Activated T-helper 2 cell treated with anti-CD3 and anti-CD28 coated beads, Interferon-gamma antibody, Interleukin-2, Interleukin-4, amounts not matched to agents 10 μg/mL and 5 μg/mL and 100 μg/mL, durations not matched to agents 14 hours and 24 hours and 36 hours (primary cell): ENCODE measurements at places on chromosomes 2 and 18. TPM values are rescaled to one million over a fixed set of nuclear protein-coding genes. Genes with fewer than 3 reads are reported as not detected.

DNA sequence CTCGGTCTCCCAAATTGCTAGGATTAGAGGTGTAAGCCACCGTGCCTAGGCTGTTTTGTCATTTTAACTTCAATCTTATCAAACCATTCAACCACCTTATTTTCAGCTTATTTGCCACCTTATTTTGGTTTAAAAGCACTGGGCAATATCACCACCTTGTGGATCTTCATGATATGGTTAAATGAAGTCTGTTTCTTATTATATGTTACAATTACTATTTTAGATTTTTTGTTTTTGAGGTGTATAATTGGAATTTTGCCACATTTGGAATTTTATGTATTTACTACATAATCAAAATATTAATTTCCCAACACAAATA, 43.8 kb upstream of the SCN9A start:
- no peak overlapping the region for H3K4me3 ChIP-seq
- no peak for DNase-seq
- H3K36me3 ChIP-seq = no peaks in the 10 kb centered on the region
- no peaks in the 10 kb centered on the region for H3K4me1 ChIP-seq

GRCh38 chr18:9989481-9989880, 75.7 kb downstream of the VAPA start:
- no peaks in the 10 kb centered on the region for H3K36me3 ChIP-seq
- no peaks in the 10 kb centered on the region for H3K27me3 ChIP-seq
- DNase-seq = no peak
- no peak overlapping the region for H3K27ac ChIP-seq
- H3K4me1 ChIP-seq = no peaks in the 10 kb centered on the region

DNA sequence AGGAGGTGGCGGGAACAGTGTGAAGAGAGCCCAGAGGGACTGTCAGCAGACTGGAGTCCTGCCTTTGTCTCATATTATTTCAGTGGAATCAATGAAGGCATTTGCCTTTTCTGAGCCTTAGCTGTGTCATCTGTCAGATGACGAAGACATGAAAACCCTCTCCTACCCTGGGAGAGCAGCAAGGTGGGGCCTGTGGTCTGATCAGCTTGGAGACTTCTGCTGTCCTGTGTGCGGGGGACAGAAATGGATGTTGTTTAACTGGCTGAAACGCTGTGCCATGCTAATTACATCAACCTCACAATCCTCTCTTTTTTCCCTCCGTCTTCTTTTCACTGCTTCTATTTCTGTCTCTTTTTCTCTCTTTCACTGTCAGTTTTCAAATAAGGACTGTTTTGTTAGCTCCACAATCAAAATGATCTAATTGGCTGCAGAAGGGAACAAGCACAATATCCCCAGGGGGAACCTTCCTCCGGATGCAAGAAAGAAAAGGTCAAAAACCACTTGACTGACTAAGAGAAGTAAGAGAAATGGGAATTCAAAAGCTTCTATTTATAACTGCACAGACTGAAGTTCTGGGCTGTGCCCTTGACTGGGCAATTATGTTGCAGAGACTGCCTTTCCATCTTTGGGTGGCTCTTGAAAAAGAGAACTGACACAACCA, 340.1 kb downstream of the CLIP4 start:
- H3K4me3 ChIP-seq = no peak overlapping the region
- H3K36me3 ChIP-seq = no peaks in the 10 kb centered on the region
- no peak overlapping the region for H3K27ac ChIP-seq
- peaks cover 3% of the 10 kb centered on the region for H3K27me3 ChIP-seq
- DNase-seq = no peak

DNA sequence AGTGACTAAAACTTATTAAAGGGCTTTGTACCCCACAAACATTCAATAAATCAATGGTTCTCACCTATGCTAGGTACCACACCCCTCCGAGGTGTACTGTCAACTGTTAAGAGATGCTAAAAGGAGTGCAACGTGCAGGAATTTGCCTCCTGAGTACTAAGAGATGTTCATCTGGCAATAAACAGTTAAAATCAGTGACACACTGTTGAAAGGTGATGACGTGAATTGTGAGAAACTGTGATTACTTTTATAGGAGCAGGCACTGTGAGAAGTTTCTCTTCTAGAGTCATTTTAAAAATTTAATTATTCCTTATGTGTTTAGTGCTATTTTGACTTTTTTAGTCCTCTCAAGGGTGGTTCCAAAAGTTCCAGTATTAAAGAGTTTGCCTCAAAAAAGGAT, 61.0 kb downstream of the PDE1A start:
- no peak overlapping the region for H3K27ac ChIP-seq
- no peak overlapping the region for H3K4me3 ChIP-seq
- no peaks in the 10 kb centered on the region for H3K36me3 ChIP-seq

GRCh38 chr2:98050070-98050469, 36.9 kb upstream of the VWA3B start:
- peaks cover 3% of the 10 kb centered on the region for H3K27me3 ChIP-seq
- H3K4me3 ChIP-seq = no peak overlapping the region
- no peaks in the 10 kb centered on the region for H3K36me3 ChIP-seq
- no peak for DNase-seq
- peaks cover under 1% of the 10 kb centered on the region for H3K4me1 ChIP-seq

DNA sequence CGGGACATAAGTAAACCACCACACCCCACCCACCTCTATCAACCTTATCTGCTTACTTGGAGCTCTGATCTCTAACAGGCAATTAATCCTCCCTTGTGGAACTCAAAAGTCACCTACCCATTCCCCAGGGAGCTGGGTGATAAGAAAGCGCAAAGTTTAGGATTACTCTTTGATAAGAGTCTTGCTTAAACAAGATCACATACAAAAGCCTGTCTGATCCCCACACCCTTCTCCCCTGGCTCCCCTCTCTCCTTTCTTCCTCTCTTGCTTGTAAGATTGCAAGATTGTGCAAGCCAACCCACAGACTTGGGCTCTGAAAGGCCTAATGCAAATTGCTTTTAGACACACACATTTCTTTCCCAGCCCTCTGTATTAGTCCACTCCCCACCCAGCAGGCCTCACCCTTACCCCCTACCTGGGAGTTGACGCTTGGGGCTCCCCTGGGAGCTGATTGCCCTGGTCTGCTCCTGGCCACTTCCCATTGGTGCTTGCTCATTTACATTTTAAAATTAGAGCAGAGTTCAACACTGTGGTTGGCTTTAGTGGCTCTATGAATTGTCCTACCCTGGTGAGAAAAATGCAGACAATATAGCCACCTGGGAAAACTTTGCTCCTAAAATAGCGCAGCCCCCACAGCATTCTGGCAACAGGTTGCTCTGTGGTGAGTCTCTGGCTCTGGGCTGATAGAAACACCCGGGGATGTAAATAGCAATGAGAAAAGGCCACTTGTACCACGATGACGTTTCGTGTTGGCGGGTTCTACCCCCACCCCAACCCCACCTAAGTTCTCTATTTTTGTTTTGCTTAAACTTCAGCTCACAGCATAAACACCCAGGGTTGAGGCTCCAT, 92.8 kb upstream of the MSH2 start:
- no peak overlapping the region for H3K4me3 ChIP-seq
- DNase-seq = no peak
- peaks cover 11% of the 10 kb centered on the region for H3K27me3 ChIP-seq
- H3K27ac ChIP-seq = no peak overlapping the region
- no peaks in the 10 kb centered on the region for H3K36me3 ChIP-seq

DNA sequence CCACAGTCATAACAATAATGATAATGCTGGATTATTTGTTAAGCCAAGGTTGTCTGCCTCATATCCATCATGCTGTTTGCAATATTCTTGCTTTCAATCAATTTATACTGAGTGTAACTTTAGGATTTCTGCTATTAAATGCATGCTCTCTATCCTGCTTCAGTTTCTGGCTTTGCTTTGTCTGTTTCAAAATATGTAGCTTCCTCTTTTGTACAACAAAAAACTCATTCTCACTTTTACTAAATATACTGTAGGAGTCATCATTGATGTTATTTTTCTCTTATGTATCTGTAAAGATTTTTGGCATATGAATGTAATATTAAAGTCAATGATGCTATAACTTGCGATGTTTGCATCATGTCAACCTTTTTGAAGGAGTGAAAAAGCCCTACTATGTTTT, 149.3 kb downstream of the GPD2 start:
- no peak overlapping the region for H3K4me3 ChIP-seq
- no peaks in the 10 kb centered on the region for H3K27me3 ChIP-seq
- no peak overlapping the region for H3K27ac ChIP-seq
- peaks cover 25% of the 10 kb centered on the region for H3K4me1 ChIP-seq
- peaks cover 16% of the 10 kb centered on the region for H3K36me3 ChIP-seq

DNA sequence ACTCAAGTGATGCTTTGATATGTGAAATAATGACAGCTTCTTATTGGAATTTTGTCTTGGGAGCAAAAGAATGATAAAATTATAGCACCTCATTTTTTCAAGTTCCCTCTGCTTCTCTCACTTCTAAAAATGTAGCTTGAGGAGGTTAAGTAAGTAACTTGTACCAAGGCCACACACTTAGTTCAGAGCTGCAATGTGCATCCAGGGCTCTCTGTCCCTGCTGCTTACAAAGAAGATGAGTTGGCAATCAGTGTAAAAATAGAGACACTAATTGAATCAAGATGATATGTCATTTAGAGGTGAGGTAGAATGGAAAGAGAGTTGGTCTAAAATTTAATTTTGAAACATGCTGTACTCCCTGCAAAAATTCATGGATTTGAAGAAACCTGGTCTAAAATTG, 312.0 kb upstream of the TNP1 start:
- no peak overlapping the region for H3K27ac ChIP-seq
- H3K36me3 ChIP-seq = no peaks in the 10 kb centered on the region
- no peak for DNase-seq
- H3K27me3 ChIP-seq = peaks cover 16% of the 10 kb centered on the region

The HRH4 gene
- total RNA-seq = 0.16 and 0.21 TPM in 2 replicates

The MTLN gene
- total RNA-seq = 59.8 and 72.8 TPM in 2 replicates

The CKAP2L gene
- 24.4 and 27.2 TPM in 2 replicates for total RNA-seq

DNA sequence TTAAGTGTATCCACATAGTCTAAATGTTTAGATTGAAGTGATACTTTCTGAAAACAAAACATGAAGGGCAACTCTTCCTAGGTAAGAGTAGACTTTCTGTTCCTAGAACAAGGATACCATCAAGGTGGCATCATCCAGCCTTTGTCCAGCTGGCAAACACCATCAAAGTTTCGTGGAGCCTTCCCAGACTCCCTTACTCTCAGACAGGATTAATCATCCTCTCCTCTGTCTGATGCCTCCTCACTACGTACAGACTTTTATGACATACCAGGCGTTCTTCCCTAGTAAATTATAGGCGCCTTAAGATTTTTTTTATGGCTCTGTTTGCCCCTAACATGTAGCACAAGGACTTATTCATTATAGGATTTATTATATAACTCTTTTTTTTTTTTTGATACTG, 29.4 kb upstream of the ASNSD1 start:
- H3K36me3 ChIP-seq = no peaks in the 10 kb centered on the region
- no peak overlapping the region for H3K4me3 ChIP-seq
- H3K27me3 ChIP-seq = peaks cover 4% of the 10 kb centered on the region
- no peaks in the 10 kb centered on the region for H3K4me1 ChIP-seq
- no peak for DNase-seq
- no peak overlapping the region for H3K27ac ChIP-seq

The LRRC30 gene
- not detected in 2 replicates for total RNA-seq

The ACADL gene
- total RNA-seq = not detected in 2 replicates

- peaks cover 13% of the 10 kb centered on the region for H3K27me3 ChIP-seq
- H3K4me3 ChIP-seq = no peak overlapping the region
- H3K27ac ChIP-seq = no peak overlapping the region
- no peaks in the 10 kb centered on the region for H3K36me3 ChIP-seq
- no peaks in the 10 kb centered on the region for H3K4me1 ChIP-seq
- DNase-seq = no peak
Observed at GRCh38 chr2:47562548-47562947, 159.6 kb downstream of the MSH2 start.

The TTN gene
- 3.3 and 3.7 TPM in 2 replicates for total RNA-seq
